ENCODE measurements at places on chromosomes 6 and 20.
A peak's percentile ranks its signal among the peaks of the same experiment; 100 is the strongest.

GRCh38 chr6:36753671-36754405 is 56.2 kb downstream of the RAB44 start:
- no peak for DNase-seq

DNA sequence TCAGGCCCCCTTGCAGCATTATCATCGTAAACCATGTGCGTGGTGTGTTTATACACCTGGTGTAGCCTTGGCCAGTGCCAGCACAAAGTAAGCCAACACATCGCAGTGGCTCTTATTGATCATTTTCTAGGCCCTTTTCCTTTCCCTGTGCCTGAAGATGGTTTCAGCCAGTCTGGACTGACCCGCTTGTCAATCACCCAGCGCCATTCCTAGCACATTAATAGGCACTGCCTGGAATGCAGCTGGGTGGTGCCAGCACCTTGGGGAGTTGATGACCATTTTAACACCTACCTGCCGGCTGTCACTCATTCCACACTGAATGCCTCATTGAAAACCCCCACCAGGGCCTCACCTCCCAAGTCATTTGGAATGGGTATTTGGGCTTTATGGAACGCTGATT is 4.9 kb upstream of the UQCC2 start:
- no peak for DNase-seq

DNA sequence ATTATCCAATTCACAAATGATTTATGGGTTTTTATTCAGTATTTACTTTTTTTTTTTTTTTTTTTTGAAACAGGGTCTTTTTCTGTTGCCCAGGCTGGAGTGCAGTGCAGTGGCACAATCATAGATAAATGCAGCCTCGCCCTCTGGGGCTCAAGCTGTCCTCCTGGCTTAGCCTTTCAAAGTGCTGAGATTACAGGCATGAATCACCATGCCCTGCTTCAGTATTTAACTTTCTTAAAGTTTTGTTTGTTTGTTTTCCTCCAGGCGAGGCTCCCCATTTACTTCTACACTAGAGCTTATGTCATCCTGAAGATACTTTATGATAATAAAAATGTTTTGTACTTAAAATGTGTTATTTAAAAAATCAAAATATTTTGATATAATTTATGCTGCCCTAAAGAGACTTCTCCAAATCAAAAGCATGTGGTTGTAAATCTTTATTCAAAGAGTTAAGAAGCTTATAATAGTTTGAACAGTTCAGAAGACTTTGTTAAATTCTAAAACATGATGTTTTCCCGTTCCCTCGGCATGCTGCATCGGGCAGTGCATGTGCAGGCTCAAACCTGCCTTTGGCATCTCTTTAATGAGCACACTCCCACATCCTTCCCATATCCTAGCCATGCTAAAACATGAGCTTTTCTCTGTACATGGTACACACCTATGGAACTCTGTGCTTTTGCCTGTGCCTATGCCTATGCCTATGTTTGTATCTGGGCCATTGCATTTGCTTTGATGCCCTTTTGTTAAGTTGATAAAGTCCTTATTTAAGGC is 11.0 kb downstream of the SMPDL3A start:
- DNase-seq, result no peak

GRCh38 chr6:20879526-20879925 is 345.3 kb downstream of the CDKAL1 start:
- no peak for DNase-seq

DNA sequence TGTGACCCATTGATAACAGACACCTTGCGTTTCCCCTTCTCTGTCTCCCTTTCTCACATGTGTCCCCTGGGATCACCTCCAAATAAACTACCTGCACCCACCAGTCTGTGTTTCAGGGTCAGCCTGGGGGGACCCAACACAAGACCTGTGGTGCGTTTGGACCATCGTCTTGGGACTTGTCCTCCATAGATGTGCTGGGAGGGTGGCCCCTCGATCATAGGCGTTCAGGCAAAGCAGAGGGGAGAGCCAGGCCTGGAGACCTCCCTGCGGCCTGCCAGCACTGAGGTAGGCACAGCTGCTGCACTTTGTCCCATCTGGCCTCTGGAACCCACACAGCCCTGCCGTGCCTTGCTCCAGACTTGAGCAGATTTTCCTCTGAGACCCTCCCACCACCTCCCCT is 18.1 kb downstream of the CST9 start:
- DNase-seq, result no peak

DNA sequence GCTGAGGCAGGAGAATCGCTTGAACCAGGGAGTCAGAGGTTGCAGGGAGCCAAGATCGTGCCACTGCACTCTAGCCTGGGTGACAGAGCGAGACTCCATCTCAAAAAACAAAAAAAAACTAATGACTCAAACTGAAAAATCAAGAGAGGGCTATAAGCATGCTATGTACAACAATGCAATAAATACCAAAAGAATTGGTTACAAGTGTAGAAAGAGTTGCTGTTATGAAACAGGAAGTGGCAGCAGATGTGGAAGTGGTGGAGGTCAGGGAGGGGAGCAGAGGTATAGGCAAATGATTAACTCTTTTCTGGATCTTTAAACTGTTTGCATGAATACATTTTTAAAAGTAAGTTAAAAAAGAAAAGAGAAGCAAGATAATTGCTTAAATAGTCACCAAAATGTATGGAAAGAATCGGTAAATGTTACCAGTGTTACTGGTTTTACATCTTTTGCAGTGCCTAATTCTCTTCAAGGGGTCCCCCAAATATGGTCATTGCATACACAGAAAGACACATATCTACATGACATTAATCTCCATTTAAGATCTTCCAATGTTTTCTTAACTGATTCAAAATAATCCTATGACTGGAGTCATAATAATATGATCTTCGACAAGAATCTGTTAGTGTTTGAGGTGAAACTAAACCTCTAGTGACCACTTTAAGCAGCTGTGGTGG is 15.0 kb downstream of the CALHM6 start:
- no peak for DNase-seq

GRCh38 chr20:14291502-14291901 is 45.9 kb downstream of the FLRT3 start:
- DNase-seq, result no peak

DNA sequence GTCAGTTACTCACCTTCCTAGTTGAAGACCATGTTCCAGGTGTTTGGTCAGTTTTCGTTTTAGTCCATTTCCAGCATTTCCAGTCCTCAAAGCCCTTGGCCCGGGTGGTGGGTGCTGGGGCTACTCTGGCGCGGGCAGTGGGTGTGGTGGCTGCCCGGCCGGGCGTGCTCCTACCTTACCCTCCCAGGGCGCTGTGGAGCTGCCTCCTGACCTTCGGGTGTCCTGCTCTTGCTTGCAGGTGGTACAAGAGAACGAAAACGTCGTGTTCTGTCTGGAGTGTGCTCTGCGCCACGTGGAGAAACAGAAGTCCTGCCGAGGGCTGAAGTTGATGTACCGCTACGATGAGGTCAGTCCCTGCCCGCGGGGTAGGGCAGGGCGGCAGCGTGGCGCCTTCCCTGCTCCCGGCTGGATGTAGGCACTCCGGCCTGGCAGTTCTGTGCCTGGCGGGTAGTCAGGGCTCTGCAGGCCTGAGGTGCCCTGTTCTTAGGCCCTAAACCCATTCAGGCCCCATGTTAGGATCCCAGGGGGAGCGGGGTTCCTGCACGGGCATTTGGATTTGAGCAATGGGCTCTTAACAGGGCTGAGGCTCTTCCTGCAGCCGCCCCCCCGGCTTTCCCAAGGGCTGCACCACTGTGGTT is 145.8 kb downstream of the DTNBP1 start:
- DNase-seq, result no peak

DNA sequence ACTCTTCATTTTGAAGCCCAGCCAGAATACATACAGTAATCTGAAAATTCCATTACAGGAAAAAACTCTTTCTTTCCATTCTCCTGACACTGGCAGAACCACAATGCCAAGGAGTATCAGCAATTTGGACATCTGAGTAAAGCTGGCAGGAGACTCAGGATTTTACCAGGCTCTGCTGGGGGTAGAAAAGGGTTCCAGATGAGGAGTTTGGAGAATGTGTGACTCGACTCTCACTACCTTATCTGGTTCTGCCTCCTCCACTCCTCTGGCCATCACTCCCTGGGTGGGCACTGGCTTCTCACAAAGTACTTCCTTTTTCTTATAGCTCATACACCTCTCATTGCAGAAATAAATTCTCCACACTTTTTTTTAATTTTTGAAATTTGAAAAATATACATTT is 10.6 kb upstream of the WFDC8 start:
- DNase-seq, result no peak

DNA sequence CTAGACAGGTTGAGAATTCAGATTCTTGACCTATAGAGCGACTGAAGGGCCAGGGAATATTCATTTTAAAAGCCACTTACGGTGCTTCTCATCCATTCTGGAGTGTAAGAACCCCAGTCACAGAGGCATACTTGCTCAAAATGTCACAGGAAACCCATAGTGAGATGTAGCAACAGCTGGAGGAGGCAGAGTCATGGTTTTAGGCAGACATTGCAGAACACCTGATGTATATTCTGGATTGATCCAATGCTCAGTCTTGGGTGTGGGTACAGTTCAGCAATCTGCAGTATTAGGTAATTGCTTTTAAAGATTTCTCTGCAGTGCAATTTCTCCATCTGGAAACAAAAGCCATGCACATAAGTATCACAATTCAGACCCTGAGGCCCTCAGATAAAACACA is 137.4 kb upstream of the SLC22A23 start:
- no peak for DNase-seq

- no peak for DNase-seq
Observed at GRCh38 chr6:79801362-79801761, 146.0 kb downstream of the ELOVL4 start.

GRCh38 chr6:3090013-3090412 is 21.7 kb downstream of the RIPK1 start:
- DNase-seq, result no peak

GRCh38 chr6:10933126-10933525 is 46.3 kb downstream of the SYCP2L start:
- DNase-seq, result no peak

DNA sequence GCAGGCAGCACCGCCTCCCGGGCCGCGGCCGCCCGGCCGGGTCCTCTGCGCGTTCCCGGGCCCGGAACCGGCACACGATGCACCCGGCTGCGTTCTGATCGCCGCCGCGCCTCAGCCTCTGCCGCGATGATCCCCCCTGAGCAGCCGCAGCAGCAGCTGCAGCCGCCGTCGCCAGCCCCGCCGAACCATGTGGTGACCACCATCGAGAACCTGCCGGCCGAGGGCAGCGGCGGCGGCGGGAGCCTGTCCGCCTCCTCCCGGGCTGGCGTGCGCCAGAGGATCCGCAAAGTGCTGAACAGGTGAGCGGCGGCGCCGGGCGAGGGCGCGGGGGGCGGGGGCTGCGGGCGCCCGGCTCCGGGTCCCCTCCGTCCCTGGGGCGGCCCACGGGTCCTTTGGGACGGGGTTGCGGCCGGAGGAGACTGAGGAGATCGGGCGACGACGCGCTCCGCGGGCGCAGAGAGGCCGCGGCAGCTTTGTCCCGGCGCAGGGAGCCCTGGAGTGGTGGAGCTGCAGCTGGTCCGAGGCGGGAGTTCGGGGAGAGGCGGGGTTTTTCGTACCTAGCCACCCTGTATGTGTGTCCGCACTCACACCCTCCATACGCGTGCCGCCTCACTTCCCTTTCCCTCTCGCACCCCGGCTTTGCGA is 659 bp downstream of the SLC35F1 start:
- no peak for DNase-seq

DNA sequence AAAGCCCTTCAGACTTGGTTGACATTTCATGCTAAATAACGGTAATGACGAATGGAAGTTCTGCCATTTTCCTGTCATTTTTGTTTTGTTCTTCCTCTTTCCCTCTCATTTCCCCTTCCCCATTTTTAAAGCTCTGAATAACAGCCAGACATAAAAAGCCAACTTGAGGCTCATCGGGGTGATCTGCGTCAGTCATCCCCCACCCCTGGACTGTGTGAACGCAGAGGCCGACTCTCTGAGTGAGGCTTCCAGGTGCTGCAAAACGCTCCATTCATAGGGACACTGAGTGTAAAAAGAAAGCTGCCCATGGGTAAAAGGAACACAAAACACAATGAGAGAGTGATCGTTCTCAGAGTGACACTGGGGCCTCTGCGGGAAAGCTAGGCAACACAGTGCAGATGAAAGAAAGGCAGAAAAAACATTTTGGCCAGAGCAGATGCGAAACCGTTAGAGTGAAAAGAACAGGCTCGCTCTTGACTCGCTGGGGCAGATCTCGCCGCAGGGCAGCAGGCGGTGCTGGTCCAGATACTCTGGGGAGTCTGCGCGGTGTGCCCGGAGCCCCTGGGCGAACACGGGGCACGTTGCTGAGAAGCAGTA is 684.8 kb downstream of the QKI start:
- DNase-seq, result peak; percentile 45

- DNase-seq, result no peak
Observed at GRCh38 chr6:45675634-45676033, 297.9 kb upstream of the SUPT3H start.

DNA sequence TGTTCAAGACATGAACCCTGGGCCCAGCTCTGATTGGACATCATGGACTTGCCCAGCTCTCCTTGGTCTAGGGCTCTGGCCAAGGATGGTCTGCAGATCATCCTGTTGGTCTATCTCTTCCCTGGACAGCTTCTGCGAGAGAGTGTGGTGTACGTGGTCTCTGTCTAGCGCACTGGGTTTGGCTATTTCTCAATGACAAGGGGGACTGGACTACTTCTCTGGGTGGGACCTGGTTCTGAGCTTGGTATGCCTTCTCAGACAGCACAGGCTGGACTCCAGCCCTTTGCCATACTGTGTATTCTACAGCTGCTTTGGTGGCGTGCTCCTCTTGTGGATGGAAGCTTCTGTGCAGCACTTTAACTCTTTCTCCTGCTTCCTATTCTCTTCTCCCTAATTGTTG is 8.5 kb upstream of the RAET1E start:
- no peak for DNase-seq

- no peak for DNase-seq
Observed at GRCh38 chr20:34526466-34526865, 10.2 kb downstream of the DYNLRB1 start.

DNA sequence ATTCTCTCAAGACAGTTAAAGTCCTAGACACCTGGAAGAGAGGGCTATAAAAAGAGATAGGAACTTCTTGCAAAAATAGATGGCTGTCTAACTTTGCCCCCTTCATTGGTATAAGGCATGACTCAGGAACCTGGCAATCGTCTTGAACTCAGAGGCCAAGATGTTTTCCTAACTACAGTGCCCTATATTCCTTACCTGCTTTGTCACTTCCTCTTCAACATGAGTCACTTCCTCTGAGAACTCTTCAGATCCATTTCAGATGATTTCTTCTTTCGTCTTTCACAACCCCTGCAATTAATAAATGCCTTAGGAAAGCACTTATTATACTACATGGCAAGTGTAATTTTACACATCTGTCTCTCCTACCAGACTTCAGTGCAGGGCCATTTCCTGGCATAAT is 83.5 kb downstream of the HAO1 start:
- DNase-seq, result no peak

DNA sequence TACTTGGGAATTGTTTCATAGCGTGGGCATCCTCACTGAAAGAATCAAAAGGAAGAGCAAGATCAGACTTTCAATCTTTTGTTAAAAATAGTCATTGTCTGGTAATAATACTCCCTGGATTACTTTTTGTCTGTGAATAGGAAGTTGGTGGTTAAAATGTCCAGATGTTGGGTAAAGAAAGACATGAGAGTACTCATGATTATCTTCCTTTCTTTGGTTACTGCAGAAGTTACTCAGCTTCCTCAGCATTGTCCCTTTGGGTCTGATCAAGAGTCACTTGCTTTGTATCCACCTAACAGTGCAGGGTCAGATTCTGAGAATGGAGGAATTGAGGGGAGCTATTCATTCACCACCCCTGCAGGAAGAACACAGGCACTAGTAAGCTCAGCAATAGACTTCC is 54.6 kb downstream of the RIN2 start:
- DNase-seq, result no peak
